ENCODE measurements at places on chromosomes 1 and 21. TPM values are rescaled to one million over a fixed set of nuclear protein-coding genes. Genes with fewer than 3 reads are reported as not detected.
A peak's percentile ranks its signal among the peaks of the same experiment; 100 is the strongest.

DNA sequence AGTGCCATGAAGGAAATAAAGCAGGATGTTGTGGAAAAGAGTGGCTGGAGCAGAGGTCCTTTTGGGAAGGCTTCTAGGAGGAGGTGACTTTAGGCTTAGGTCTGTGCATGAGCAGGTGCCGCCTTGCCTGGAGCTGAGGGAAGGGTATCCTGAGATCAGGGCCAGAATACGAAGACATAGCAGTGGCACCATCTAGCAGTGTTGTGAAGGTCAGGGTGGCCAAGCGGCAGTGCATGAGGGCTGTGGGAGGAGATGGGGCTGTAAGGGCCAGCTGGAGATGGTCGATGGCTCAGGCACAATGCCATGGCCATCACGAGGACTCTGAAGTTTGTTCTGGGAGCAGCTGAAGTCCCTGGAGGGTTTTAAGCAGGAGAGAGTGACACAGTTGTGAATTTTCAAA, 219.5 kb downstream of the PTPRU start:
- DNase-seq, result no peak

DNA sequence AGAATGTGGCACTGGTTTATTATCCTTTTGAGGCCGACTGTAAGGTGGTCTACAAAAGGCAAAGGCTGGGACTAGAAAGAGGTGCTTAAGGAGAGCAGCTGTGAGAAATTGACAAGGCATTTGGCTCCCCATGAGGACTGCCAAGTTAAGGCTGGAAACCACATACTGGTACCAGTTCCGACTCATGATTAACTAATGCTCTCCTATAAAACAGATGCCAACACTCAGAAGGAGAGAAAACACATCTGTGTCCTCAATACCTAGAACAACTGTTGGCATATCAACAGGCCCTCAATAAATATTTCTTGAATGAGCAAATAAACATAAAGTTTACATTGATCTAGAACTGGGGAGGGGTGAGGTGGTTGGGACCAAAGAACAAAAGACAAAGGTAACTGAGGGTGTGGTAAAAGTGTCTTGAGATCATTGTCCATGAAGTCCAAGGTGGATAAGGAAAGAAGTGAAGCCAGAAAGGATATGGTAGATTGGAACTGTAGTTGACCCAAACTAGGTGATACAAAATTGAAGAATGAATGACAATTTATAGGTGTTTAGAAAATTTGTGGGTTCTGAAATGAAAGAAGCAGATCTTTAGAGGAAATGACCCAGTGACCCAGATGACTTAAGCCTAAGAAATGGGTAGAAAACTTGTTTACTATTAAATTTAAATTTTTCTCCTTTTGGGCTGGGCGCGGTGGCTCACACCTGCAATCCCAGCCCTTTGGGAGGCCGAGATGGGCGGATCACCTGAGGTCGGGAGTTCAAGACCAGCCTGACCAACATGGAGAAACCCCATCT, 16.9 kb upstream of the MCL1 start:
- DNase-seq, result no peak

DNA sequence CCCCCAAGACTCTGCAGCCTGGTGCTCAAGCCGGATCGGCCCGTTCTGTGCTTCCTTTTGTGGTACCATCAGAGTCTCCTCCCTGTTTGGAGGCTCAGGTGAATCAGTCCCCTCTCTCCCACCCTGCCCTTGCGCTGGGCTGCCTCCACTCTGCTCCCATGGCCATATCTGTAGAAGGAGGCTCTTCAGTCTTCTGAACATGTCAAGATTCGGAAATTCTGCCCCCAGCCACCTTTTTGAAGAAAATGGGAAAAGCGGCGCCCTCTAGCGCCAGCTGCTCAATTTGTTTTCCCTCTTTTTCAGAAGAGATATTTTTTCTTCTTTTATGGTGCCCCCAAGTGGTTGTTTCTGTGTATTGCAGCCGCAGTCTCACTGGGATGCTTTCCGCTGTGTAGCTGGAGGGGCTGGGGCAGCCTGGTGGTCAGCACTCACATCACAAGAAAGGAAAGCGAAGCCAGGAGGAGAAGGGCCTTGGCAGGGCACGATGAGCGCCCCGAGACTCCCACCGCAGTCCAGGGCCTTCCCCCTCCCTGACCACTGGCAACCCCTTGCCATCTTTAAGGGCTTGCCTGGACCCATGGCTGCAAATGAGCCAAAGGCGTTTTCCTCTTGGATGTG, 58.4 kb upstream of the CACNA1E start:
- DNase-seq, result peak; percentile 51

- DNase-seq, result no peak
Measured at GRCh38 chr1:74246315-74246714, 11.1 kb downstream of the TNNI3K start.

DNA sequence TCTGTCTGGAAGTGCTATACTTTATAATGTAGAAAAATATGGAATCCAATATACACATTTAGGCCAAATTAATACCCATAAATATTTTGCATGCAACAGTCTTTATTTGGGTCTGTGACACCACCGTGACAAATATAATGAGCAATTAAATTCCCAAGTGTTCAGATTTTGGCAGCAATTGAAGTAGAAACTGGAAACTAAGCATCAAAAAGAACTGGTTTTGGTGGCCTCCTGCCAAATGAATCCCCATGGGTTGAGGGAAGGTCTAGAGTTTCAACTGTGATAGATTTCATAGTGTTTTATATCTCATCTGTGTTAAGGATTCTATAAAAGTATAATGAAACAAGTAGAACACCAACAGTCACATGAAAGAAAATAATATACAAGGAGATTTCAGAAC, 88.4 kb downstream of the DPYD start:
- no peak for DNase-seq

GRCh38 chr1:44677201-44677766, 2.8 kb downstream of the ARMH1 start:
- no peak for DNase-seq

- no peak for DNase-seq
Measured at GRCh38 chr1:44610527-44611148, 63.6 kb downstream of the TMEM53 start.

DNA sequence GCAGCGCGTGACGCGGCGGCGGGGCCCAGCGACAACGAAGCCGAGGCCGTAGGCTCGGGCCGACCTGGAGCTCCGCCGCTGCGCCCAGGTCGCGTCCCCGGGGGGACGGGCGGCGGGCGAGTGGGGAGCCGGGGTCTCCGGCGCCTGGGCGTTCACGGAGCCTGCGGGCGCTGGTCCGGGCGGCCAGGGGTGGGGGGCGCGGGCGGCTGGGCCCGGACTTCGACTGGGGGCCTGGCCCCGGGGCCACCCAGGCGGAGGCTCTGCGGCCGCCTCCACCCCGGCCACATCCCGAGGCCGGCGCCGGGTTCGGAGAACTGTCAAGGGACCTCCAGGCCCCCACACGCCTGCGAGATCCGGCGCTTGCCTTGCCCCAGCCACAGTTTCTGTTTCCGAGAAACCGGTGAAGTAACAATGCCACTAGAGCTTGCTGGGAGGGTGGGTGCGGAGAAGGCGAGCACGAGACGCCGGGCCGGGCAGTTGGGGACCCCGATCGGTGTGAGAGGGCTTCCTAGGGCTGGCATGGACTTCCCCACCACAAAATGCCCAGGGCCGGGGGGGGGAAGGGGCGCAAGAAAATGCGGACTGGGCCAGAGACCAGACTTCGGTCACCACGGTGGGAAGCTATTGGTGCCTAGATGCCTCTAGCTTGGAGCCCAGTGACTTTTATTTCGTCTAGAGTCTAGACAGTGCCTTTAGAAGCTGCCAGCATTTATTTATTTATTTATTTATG, 501 bp downstream of the FBXO6 start:
- no peak for DNase-seq

GRCh38 chr21:41746744-41747006, 20.2 kb downstream of the RIPK4 start:
- DNase-seq, result no peak

- DNase-seq, result no peak
Measured at GRCh38 chr1:2151911-2152310, 42.7 kb downstream of the FAAP20 start.

The PLPPR4 gene
- total RNA-seq, result 1.5 TPM

The RGS16 gene
- 1.0 TPM for total RNA-seq

The SPRR4 gene
- not detected for total RNA-seq

The TNFRSF14 gene
- 86.1 TPM for total RNA-seq
